ENCODE measurements at places on chromosomes 12 and 14.
A peak's percentile ranks its signal among the peaks of the same experiment; 100 is the strongest.

DNA sequence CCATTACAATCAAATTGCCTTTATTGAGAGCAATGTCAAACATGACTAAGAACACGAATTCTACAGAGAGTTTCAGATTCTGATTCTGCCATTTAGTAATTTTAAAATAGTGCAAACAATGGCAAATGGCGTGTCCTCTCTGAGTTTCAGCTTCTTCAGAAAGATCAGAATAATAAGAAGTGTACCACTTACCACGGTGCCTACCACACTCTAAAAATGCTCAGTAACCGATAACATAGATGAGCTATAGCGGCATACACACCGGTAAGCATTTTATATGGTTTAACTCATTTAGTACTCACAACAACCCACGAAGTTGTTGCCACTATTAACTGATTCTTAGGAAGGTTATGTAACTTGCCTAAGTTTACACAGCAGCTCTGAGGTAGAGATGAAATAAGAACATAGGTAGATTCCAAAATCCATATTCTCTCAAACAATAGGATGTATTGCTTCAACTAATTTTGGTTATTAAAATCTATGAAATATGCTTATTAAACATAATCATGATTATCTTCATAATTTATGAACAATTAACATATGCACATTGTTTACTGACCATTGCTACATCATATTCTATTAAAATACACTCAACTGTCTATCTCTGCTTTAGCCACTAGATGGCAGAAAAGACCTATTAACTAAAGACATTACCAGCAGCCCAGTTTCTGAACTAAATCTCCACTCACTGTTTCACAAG, 38.3 kb downstream of the SLC6A15 start:
- peak; percentile 57 for DNase-seq

DNA sequence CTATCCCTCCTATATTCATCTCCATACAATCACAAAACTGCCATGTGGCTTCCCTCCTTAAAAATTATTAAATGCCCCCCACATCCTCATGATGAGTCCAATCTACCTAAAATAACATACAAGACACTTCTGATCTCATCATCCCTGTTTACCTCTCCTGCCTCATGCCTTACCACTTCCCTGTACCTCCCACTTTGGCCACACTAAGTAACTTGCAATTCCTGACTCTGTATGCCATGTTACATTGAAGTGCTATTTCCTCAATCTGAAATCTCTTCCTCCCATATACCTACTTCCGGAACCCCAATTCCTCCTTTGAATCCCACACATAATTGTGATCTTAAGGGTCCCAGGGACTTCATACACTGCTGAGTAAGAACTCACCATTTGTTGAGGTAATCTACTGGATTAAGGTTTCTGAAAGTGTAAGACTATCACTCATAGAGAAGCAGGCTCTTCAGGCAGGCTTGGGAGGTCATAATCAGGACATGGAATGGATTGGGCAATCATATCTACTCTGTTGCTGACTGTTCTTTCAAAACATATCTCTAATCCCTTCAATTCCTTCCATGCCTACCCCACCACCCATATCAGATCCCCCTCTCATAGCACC, 117.6 kb upstream of the PLEKHG7 start:
- DNase-seq = no peak

- DNase-seq = peak; percentile 67
Observed at GRCh38 chr12:116423094-116423493, 136.1 kb upstream of the MAP1LC3B2 start.

GRCh38 chr12:65497660-65498059, 219.2 kb downstream of the MSRB3 start:
- DNase-seq = peak; percentile 67

- DNase-seq = no peak
Observed at GRCh38 chr14:65042296-65042695, 55.6 kb downstream of the FNTB start.

DNA sequence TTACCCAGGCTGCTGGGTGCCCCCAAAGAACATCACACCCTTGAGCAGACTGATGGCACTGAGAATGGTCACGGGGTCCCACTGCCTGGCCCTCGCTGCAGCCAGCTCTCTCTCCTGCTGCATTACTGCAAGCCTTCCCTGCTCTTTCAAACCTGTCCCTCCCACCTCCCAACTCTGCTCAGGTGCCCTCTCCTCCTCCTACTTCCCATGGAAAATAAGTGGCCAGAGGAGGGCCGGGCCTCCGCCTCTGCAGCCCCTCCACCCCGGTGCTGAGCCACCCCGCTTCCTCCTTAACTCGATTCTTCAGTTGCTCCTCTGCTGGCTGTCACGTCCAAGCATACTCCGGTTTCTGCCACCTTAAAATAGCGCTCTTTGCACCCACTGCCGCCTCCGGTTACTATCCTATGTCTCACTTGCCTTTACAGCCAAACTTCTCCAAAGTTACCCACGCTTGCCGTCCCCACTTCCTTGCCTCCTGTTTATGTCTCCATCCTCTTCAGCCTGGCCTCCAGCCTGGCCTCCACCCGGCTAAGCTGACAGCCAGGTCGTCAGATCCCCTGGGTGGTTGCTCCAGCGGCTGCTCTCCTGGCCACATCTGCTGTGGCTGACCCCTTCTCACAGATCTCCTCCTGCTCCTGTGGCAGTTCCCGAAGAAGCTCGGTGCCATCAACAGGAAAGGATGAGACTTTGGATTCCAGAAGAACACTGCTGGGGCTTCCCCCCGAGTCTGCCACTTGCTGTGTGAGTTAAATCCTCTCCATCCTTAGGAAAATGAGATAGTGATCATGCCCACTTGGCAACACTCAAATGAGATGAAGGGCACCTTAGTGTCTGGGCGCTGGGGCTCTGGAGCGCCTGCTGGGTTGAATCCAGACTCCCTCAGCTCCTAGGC, 7.7 kb downstream of the SMIM41 start:
- DNase-seq = no peak

DNA sequence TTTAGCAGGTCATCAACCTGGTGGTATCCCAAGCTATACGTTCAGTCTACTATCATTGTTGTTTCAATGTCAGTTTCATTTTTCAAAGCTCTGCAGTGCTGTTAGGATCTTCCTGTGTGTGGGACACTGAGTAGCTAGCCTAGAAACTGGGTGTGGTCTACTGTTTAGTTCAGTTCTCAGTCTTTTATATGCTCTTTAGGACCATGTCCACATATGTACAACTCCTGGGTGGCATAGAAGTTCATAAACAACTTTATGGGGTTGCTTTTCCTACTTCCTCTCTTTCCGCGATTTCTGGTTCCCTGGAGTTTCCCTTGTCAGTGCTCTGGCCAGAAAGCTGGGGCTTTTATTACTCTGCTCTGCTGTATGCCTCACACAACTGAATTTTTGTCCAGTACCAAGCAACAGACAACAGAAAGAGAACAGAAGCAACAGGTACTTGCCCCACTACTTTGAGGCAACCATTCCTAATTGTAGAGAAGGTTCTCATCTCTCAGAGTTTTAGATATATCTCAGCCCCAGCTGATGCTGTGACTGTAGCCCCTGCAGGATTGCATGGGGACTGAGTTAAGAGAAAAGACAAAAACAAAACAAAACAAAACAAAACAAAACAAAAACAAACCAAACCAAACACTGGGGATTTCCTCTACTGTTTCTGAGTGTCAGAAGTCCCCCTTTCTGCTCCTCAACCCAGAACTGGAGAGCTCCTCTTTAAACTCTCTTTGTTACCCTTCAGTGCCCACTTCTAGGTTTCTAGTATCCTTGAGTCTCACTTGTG, 30.3 kb downstream of the MIS18BP1 start:
- no peak for DNase-seq

DNA sequence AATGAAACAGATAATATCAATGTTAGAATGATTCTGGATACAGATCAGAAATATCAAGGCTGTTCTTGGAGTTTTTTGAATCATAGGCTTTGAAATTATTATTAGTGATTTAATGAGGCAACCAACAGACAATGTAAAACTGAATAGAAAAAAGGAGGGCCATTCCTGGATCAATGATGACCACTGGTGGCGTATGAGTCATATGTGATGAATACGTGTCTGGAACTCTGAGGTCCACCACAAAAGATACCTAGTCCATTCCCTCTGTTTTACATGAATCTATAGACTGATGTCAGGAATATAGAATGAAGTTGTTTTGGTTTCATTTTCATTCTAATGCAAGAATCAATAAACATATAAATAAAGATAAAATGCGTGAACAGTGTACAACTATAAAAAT, 78.3 kb upstream of the RTL1 start:
- no peak for DNase-seq

DNA sequence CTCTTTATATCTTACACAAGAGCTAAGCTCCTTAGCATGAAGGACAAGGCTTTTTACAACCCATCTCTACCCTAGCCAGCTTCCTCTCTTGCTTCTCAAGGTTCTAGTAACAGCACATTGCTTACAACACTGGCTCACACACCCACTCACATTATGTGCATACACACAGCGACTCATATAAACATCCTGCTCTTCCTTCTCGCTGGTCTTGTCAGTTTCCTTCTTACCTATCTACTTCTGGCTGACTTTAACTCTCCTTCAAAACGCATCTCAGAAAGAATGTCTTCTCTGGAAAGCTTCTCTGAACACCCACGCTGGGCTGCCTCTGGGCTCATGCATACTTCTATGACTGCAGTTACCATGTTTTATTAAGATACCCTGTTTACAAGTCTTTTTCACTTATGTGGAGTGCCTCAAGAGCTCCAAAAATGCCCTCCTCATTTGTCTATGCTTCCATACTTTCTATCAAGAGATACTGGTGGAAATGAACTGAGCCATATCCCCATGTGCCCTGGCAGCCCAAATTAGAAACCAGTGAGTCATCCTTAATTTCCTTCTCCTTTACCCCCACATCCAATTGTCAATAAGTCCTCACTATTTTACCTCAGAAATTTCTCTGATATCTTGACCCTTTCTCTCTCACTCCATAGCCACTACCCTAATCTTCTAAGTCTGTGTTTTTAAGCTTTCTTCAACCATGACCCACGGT, 126.9 kb upstream of the KRAS start:
- peak; percentile 27 for DNase-seq

- no peak for DNase-seq
Observed at GRCh38 chr14:96698960-96699539, 98.1 kb upstream of the VRK1 start.

- peak; percentile 50 for DNase-seq
Observed at GRCh38 chr12:32603858-32604257, 75.2 kb upstream of the DNM1L start.

- no peak for DNase-seq
Observed at GRCh38 chr14:73265721-73266046, 28.4 kb downstream of the PAPLN start.

DNA sequence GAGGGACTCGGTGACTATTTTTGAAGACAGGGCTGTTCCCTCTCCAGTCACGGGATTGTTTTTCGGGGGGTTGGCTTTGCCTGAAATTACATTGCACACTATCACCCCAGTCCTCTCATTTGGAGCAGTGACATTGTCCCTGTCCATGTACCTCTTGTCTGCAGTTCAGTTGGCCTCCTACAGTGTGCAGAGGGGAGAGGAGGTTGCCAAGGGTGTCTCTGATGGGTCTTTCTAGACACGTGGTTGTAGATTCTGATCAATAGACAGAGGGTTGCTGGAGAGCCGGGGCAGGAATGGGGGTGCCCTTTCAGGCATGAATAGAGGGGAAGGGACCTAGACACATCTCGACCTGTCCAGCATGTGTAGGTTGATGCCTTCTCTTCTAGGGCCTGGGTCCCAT, 1.2 kb downstream of the TMEM120B start:
- no peak for DNase-seq

DNA sequence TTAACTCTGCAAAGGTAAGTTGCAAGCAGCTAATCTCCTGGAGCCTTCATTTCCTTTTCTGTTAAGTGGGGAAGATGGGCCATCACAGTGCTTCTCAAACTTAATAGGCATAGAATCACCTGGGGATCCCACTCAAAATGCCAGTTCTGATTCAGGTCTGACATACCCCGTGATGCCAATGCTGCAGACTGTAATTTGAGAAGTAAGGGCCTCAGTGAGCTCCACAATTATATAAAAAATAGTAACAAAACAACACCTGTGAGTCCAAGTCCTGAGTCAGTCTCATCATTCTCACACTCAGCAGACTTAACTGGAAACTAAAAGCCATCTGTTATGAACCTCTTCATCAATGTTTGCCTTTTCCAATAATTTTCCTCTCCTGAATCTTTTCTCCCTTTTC, 10.8 kb upstream of the PSMA6 start:
- DNase-seq = no peak

DNA sequence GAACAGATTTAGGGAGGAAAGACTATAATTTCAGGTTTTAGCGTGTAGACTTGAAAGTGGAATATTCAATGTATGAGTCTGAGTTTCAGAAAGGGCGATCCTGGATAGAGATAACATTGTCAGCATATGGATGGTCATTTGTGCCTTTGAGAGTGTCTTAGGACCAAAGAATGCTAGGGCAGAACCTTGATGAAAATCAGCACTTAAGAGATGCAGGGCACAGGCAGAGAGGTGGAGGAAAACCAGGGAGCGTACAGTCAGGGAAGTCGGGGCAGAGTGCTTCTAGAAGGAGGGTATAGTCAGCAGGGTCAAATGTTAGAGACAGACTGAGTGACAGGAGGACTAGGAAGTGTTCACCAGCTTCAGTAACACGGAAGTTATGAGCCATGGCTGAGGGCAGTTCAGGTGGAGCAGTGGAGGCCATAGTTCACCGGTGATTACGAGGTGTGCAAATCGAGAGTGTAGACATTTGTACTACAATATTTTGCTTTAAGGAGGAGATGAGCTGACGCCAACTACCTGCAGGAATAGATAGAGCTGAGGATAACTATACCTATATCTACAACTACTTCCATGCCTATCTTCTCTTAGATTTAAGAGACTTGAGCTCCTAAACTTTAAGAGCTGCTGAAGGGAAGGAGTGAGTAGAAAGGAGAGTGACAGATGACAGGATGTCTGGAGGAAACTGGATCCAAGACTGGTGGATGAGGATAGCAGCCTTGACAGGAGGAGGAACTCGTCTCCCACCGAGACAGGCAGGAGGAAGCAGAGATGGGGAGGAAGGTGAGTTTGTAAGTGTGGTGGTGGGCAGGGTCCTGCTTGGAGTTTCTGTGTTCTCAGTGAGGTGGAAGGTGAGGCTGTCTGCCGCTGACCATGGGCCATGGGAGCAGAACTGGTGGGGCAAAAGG, 6.5 kb downstream of the CBLN3 start:
- DNase-seq = no peak

DNA sequence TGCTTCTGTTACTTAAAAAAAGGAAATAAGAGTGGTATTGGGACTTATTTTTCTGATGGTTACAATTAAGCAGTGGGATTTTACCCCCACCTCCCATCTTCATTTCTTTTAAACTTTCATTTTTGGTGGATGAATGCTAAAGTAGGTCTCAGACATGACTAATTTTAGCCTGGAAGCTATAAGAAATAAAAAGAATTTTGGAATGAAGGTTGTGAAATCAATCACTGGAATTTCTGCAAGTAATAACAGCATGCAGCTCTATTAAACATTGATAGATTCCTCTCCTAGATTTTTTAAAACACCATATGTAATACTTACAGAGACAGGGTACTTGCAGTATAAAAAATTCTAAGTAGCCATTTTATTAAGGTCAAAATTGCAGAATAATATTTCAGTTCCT, 164.2 kb upstream of the CLEC14A start:
- DNase-seq = no peak

- no peak for DNase-seq
Observed at GRCh38 chr12:66648033-66648735, 30.7 kb downstream of the GRIP1 start.
